ENCODE measurements at places on chromosomes 5 and 9.
A peak's percentile ranks its signal among the peaks of the same experiment; 100 is the strongest.

DNA sequence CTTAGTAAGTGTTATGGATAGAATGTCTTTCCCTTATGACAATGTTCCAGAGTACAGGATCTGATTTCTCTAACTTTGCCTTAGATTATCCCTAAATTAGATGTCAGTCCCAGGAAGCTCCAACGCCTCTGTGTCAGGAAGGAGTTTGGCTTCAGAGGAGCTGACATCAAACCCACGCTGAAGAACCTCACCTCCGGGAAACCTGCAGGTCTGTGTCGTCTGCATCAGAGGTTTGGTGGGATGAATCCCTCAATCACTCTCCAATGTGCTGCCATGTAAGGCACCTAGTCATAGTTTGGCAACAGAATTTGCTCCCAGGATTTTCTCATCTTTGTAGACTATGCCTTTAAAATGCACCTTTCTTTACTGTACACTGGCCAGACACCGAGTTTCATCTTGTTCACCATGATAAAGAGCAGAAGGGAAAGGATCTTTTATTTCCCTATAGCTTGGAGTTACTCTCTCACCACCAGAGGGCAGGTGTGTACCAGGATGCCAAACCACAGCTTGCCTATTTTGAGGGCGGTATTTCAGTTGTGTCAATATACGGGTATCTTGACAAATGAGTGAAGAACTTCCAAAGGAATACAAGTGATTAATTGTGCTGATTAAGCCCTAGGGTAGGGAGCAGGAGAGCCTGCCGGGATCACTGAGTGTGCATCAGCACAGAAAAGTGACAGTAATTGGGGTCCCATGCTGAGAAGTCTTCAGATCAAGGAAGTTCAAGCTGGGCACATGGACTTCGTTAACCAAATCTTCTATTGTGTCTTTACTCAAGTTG, 23.4 kb downstream of the MINAR2 start:
- DNase-seq: peak; percentile 56

GRCh38 chr9:113579283-113580040, 115.9 kb downstream of the RGS3 start:
- DNase-seq: peak; percentile 26

- DNase-seq: no peak
Observed at GRCh38 chr5:132635873-132636272, 22.1 kb upstream of the IL13 start.

GRCh38 chr5:68223904-68224303, 8.3 kb downstream of the PIK3R1 start:
- DNase-seq: no peak

All from tibial nerve (tissue), 4 donors.